ENCODE measurements at places on chromosomes 3 and 15.

- no peak for DNase-seq
These were observed 24.5 kb downstream of the ARID3B start for GRCh38 chr15:74565381-74566085.

GRCh38 chr3:159828542-159828943 lies 160.1 kb upstream of the IL12A start:
- no peak for DNase-seq

GRCh38 chr3:127196466-127197299 lies 3.8 kb downstream of the PRR23E start:
- DNase-seq = no peak

DNA sequence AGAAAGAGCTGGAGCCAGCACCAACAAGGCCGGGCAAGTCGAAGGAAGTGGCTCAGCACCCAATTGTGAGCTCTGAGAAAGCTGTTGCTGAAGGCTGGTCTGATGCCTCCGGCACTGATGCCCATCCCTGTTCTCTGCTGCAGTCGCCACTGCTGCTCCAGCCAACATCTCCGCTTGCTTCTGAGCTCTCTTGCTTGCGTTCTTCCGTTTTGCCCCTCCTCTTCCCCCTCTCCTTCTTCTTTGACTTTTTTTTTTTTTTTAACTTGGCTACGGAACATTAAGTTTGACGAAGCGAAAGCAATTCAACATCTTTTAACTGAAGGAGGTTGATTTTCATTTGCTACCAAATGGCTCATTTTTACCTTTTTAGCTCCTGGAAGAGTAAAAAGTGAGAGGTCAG lies 442.9 kb downstream of the MCTP2 start:
- DNase-seq = no peak

GRCh38 chr3:35335703-35336102 lies 303.6 kb upstream of the ARPP21 start:
- DNase-seq = no peak

DNA sequence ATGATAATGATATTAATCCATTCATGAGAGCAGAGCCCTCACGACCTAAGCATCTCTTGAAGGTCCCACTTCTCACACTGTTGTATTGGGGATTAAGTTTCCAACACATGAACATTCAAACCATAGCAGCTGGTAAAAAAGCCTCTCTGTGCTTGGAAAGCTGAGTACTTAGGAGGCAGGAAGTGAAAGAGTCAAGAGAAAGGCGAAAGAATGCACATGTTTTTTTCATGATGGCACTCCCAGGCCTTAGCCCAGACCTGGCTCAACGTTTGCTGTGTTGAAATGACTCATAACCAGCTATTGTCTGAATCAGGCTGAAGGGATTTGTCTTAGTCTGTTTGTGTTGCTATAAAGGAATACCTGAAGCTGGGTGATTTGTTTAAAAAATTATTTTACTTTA lies 84.4 kb upstream of the RGMA start:
- no peak for DNase-seq

DNA sequence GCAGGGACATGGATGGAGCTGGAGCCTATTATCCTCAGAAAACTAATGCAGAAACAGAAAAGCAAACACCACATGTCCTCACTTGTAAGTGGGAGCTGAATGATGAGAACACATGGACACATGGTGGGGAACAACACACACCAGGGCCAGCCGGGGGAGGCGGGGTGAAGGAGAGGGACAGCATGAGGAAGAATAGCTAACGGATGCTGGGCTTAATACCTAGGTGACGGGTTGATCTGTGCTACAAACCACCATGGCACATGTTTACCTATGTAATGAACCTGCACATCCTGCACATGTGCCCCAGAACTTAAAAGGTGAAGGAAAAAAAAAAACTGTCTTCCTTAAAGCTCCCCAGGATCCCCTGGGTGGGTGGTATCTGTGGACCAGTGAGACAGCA lies 87.1 kb downstream of the ADAMTS17 start:
- no peak for DNase-seq

GRCh38 chr3:132343018-132343612 lies 25.9 kb downstream of the ACP3 start:
- DNase-seq = no peak

- no peak for DNase-seq
These were observed 48.9 kb downstream of the DLG1 start for GRCh38 chr3:197249542-197249941.

- DNase-seq = no peak
These were observed 1.1 kb upstream of the OR4F15 start for GRCh38 chr15:101810876-101811275.

DNA sequence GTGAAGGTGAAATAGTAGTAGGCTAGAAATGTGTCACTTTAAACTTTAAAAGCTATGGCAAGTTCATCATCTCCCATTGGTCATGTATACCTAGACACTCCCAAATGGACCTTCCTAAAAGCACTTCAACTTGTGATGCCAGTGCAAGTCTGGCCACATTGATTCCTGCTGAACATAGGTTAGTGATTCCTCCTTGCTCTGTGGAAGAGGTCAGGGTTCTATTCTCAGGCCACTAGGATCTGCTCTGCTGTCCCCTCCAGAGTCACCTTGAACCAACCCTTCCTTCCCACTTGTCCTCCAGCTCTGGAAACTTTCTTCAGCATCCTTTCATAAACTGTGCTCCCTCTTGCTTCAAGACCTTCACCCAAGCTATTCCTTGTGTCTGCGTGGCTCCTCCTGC lies 301.7 kb downstream of the RPLP1 start:
- no peak for DNase-seq

GRCh38 chr3:123386477-123387040 lies 62.3 kb downstream of the ADCY5 start:
- DNase-seq = no peak

GRCh38 chr3:123026565-123027291 lies 835 bp downstream of the SEMA5B start:
- DNase-seq = no peak

- DNase-seq = no peak
These were observed 65.6 kb upstream of the SLC6A1 start for GRCh38 chr3:10926811-10927521.

DNA sequence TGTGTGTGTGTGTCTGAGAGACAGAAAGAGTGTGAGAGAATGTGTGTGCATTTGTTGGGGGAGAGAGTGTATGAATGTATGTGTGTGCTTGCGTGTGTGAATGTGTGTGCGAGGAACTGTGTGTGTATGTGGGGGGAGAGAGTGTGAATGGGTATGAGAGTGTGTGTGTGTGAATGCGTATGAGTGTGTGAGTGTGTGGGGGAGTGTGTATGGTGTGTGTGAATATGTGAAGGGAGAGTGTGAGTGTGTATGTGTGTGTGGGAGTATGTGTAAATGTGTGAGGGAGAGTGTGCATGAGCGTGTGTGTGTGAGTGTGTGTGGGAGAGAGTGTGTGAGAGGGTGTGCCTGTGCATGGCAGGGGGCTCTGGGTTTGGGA lies 79.8 kb upstream of the ABHD17C start:
- DNase-seq = no peak

- no peak for DNase-seq
These were observed 22.2 kb upstream of the CLEC3B start for GRCh38 chr3:45003859-45004258.

DNA sequence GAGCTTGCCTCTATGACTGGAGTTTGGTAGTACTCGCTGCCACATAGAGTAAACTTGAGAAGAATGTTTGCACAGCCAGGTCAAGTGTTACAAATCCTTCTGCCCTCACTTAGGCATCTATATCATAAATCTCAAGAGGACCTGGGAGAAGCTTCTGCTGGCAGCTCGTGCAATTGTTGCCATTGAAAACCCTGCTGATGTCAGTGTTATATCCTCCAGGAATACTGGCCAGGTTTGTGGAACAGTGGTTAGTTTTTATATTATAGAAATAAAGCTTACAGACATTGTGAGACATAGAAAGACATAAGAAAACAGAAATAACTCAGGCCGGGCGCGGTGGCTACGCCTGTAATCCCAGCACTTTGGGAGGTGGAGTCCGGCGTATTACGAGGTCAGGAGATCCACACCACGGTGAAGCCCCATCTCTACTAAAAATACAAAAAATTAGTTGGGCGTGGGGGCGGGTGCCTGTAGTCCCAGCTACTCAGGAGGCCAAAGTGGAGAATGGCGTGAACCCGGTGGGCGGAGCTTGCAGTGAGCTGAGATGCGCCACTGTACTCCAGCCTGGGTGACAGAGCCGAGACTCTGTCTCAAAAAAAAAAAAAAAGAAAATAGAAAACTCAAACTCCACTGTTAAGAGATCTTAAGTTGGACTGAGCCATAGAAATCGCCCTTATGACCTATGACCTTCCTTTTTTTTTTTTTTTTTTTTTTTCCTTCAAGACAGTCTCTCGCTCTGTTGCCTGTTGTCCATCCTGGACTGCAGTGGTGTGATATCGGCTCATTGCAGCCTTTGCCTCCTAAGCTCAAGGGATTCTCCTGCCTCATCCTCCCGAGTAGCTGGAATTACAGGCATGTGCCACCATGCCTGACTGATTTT lies 2.2 kb downstream of the RPSA start:
- DNase-seq = no peak

- DNase-seq = no peak
These were observed 9.7 kb upstream of the GNB5 start for GRCh38 chr15:52200831-52201365.

- DNase-seq = no peak
These were observed 34.6 kb downstream of the CTXND1 start for GRCh38 chr15:80217327-80217900.

GRCh38 chr3:46163556-46164041 lies 44.5 kb downstream of the CCR1 start:
- DNase-seq = no peak

DNA sequence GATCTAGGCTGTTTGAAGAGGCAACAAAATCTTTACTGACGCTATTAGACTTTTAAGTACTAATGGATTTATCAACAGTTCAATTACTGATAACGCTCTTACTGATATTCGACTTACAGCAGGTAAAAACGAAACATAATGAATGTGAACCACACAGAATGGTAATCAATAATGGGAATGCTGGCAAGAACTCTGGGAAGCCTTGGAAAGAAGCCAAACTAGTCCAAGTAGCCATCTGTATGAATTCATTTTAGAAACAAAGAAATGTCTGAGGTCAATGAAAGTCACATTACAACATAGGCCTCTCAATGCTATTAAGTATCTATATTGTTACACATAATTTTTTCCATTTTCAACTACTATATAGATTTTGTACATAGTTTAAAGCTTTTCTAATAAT lies 130.0 kb downstream of the DMXL2 start:
- no peak for DNase-seq

- DNase-seq = no peak
These were observed 12.4 kb upstream of the WNT7A start for GRCh38 chr3:13892304-13892703.

DNA sequence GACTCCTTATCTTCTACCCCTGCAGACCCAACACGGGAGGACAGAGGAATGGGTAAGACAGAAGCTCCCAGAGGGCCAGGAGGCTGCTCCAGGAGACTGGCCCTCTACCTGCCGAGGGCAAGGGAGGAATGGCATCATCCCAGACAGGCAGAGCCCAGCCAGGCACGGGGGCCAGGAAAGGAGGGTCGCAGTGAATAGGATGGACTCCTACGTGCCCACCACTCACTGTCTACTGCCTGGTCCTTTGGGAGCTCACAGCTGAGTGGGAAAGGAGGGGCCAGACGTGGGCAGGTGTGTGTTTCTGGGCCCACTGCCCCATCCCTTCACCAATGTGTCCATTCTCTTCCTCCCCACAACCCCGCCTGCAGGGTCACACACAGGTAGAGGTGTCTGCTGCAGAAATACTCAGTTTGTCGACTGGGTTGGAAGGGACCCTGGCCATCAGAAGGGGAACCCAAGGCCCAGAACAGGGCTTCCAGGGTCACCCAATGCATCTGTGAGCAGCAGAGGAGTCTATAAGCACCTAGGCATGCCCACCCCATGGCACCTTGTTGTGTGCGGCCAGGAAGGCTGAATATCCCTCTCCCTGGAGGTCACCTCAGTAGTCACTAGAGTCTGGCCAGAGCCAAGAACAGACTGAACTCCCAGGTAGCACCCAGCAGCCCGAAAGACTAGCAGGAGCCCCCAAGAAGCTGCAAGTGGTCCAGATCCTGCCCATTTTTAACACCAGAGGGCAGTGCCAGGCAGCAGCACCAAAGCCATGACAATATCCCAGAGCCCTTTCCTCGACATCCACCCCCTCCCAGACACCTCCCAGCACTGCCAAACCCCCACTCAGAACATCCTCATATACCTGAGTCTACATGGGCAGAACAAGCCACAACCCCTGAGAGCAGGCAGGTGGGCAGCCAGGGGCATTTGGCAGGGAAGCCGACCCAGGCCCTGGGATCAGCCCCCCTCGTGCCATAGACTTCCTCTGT lies 24.0 kb downstream of the TKT start:
- DNase-seq = no peak

- no peak for DNase-seq
These were observed 191.5 kb upstream of the EPHA6 start for GRCh38 chr3:96622878-96623277.

DNA sequence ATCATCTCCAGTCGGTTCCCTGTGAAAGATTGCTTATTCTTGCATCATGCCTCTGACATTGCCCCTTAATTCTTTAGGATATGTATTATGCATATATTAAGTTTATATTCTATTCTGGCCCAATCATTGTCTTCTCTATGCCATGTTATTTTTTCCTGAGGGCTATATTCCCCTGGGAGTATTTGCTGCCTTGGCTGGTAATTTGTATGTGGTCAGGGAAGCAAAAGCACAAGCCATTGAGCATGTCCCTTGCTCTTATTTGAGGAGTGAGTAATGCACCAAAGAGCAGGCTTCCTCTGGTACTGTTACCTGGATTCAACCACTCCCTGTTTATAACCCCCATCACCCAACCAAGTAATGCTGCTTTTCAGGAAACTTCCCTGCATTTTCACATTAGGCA lies 36.3 kb downstream of the STAC start:
- DNase-seq = no peak

GRCh38 chr3:42982645-42983412 lies 3.7 kb downstream of the GASK1A start:
- DNase-seq = no peak

DNA sequence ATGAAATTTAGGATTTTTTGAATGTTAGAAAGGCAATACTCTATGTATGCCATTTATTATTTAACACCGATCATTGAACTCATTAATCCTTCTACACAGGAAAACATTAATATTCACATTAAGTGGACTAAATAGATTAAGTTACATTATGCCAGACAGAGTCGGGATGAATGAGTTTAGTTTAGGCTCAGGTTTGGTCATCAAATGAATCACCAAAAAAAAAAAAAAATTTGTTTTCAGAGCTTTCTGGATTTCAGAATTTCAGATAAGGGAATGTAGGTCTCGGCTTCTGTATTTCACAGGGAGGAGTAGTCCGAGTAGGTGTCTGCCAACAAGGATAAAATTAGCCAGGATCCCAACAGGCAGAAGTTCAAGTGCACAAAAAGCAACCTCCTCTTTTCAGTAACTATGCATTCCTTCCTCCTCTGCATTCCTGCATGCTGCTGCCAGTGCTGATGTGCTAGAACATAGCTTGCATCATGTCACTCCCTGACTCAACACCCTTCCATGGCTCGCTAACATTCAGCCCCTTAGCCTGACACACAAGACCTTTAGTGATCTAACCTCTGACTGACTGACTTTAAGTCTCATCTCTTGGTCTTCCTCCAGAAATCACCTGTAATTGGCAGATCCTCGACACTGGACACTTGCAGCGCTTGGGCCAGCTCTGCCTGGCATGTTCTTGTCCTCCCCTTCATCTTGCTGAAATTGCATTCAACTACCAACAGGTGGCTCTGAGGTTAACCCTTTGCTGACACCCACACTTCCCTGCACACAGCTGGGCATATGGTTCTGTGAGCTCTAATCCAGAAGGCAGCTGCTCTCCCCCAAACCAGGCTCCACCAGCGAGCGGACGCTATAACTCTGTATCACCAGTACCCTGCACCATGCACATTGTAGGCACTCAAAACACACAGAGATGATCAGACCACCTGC lies 145.4 kb upstream of the PROK2 start:
- DNase-seq = no peak
